ENCODE measurements at places on chromosomes 16 and 17. TPM values are rescaled to one million over a fixed set of nuclear protein-coding genes. Genes with fewer than 3 reads are reported as not detected.

GRCh38 chr17:65085397-65085796, 28.9 kb upstream of the GNA13 start:
- no peak for DNase-seq

DNA sequence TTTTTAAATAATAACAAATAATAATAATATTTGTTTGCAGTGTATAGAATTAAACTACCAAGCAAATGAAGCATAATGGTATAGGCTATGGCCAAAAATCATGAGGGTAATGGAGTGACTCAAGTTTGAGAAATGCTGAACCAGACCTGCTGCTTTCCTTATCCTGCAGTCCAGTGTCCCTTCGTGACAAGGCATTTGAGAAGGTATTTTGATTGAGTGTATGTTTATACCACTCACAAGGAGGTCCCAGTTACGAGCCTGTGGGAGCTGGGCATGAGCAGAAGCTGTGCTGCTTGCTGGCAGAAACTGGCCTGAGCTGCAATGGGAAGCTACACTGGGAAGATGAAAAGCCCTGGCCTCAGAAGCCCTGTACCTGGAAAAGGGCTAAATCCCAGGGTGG, 50.3 kb downstream of the GNAO1 start:
- no peak for DNase-seq

GRCh38 chr17:7056386-7056785, 12.5 kb upstream of the SLC16A11 start:
- DNase-seq, result no peak

GRCh38 chr16:56855946-56856345, 9.1 kb upstream of the SLC12A3 start:
- no peak for DNase-seq

- DNase-seq, result peak; percentile 78
These were observed 43.9 kb upstream of the ICAM2 start for GRCh38 chr17:64064331-64064730.

GRCh38 chr16:89159066-89159849, 12.3 kb upstream of the CDH15 start:
- no peak for DNase-seq

DNA sequence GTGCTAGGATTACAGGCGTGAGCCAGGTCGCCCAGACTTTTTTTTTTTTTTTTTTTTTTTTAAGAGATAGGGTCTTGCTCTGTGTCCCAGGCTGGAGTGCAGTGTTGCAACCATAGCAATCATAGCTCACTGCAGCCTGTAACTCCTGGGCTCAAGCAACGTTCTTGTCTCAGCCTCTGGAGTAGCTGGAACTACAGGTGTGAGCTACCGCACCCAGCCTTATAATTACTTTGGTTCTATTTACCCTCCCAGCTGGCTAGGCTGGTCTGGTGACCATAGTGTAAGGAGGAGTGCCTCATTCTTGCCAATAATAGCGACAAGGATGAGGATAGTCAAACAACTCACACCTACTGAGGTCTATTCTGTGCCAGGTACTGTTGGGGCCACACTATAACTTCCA, 39.6 kb upstream of the USP7 start:
- no peak for DNase-seq

P2RX1 gene
- total RNA-seq, result 0.13 TPM

ASPA gene
- total RNA-seq, result 5.1 TPM
